Omental fat pad (tissue), 4 donors: ENCODE measurements at places on chromosomes 11 and 22.

DNA sequence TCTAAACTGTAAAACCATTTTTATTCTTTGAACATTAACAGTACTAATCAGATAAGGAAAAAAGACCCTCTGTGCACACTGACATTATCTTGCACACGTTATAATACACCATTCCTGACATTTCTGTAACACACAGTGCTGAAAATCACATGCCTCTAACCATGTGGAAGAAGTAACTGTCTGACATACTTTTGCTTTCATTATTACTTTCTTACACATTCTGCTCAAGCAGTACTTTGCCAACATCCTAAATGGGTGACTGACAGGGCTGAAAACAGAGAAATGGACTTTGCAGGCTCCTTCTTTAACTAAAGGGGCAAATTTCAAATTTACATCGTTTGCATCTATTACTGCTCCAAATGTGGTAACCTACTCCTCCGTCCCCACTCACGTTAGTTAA, 22.8 kb upstream of the TP53AIP1 start:
- DNase-seq, result no peak

- no peak for DNase-seq
Observed at GRCh38 chr11:134178032-134178674, 45.6 kb downstream of the NCAPD3 start.

- DNase-seq, result no peak
Observed at GRCh38 chr22:39731481-39731880, 160.9 kb downstream of the CACNA1I start.

- DNase-seq, result no peak
Observed at GRCh38 chr22:24325105-24325757, 54.6 kb downstream of the SPECC1L start.

- DNase-seq, result no peak
Observed at GRCh38 chr22:38239101-38239761, 33.6 kb downstream of the TMEM184B start.

- no peak for DNase-seq
Observed at GRCh38 chr11:128942817-128943427, at the start of gene TP53AIP1. Gene TP53AIP1, minus strand, starts transcription at chr11:128942871. Its CDS starts 5,053 bp downstream, at chr11:128937818.

DNA sequence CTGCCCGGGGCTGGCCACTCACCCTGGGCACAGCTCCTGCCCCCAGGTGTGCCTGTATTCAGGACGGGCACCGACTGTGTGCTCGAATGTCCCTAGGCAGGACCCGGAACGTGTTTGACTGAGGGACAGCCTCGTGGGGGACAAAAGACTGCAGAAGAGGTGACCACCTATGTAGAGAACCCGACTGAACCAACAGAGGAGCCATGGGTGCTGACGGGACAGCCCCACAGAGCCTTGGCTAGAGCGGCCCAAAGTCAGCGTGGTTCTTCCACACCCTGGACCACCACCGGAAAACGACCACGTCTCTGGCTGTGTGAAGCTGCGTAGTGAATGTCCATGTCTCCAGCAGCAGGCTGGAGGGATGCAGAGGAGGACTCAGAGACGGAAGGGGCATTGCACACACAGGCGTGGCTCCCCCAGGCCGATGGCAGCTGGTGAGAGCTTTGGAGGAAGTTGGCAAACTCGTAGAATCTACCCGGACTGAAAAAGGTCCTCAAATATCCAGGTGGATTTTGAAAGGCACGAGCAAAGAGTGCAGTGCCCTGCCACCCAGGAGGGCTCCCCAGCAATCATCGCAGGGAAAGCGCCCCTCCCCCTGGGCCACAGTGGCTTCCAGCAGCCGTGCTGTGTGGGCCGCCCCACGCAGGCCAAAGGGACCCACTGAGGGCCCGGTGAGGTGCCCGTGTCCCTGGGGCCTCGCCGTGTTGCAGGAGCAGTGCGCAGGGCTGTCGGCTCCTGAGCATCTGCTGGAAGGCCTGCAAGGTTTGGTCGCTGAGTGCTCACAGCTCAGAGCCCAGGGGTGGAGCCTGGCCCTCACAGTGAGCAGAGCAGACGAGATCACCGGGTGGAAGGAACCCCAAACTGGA, 17.5 kb upstream of the MUC5B start:
- DNase-seq, result no peak

DNA sequence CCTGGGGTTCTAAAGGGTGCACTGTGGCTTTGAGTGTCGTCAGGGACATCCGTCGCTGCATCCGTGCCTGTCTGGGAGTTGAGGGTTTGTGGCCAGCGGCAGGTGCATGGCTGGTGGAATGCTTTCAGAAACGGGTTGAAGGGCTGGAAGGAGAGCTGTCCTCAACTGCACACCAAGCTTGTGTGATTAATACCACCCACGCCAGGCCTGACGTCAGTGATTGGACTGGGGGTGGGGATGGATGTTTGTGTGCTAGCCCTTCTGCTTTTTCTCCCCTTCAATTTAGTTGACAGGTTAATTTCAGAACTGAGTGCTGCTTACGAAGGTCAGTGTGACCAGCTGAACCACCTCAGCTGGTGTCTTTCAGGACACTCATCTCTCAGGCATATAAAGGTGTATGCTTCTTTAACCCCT, 3.2 kb upstream of the GAB2 start:
- peak; percentile 79 for DNase-seq

GRCh38 chr11:103944251-103944940, 92.0 kb upstream of the DDI1 start:
- no peak for DNase-seq

GRCh38 chr11:132640952-132641351, 891.3 kb downstream of the OPCML start:
- no peak for DNase-seq

- no peak for DNase-seq
Observed at GRCh38 chr11:121199516-121199915, 93.1 kb upstream of the SC5D start.

DNA sequence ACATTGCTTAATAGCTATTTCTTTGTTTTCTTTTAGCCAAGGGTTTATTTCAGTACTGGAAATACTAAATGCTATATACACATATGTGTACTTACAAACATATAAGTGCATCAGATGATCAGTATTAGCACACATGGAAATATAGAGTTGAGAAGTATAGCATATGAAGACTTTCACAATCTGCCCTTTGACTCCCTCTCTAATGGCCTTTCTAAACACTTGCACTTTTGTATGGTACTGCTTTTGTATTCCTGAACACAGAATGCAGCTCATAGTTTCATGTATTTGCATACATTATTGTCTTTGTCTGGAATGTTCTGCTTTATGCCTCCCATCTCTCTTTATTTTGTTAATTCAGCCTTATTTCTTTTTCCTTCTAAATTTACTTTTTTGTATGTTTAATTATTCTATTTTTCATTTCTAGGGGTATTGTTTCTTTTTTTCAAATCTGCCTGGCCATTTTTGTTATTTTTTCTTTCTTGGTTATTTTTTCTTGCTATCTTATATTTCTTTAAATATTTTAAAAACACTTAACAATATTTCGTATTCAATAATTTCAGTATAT, 28.8 kb downstream of the ACER3 start:
- no peak for DNase-seq

- no peak for DNase-seq
Observed at GRCh38 chr11:909406-909805, 1.2 kb downstream of the CHID1 start.

DNA sequence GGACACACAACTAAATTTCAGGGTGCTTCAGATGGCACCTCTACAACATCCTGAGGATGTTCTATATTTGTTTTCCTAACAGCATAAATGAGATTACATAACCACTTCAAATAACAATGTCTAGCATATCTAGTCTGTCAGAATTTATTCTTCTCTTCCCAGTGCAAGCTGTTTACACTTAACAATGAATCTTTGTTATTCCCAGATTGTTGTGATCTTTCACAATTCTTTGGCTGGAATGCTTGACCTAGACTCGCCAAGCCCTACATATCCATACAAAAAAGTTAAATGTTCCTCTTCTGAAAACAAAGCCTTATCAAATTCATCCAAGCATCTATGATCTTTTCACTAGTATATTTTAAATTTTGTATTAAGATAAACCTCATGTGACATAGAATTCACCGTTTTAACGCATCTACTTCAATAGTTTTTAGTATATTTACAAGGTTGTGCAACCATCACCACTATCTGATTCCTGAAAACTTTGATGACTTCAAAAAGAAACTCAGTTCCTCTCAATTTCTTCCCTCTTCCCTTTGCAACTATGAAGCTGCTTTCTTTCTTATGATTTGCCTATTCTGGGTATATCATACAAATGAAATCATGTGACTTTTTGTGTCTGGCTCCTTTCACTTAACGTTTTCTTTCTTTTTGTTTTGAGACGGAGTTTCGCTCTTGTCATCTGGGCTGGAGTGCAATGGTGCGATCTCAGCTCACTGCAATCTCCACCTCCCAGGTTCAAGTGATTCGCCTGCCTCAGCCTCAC, 61.7 kb upstream of the CHRNA10 start:
- no peak for DNase-seq

- DNase-seq, result no peak
Observed at GRCh38 chr22:50289942-50290630, 17.4 kb downstream of the PLXNB2 start.

- DNase-seq, result no peak
Observed at GRCh38 chr11:111417011-111417765, 38.1 kb upstream of the POU2AF1 start.

- no peak for DNase-seq
Observed at GRCh38 chr11:119091966-119092879, 7.5 kb downstream of the HMBS start.

- DNase-seq, result no peak
Observed at GRCh38 chr11:131998020-131998419, 627.6 kb downstream of the NTM start.

- DNase-seq, result peak; percentile 8
Observed at GRCh38 chr11:2521733-2522630, 77.2 kb downstream of the KCNQ1 start.

GRCh38 chr11:12979928-12980689, 29.0 kb upstream of the RASSF10 start:
- no peak for DNase-seq

- DNase-seq, result no peak
Observed at GRCh38 chr11:119093942-119094815, 7.5 kb downstream of the DPAGT1 start.

GRCh38 chr11:65803797-65804492, 17.1 kb downstream of the OVOL1 start:
- DNase-seq, result no peak

GRCh38 chr11:57403802-57404147, 13.3 kb upstream of the PRG2 start:
- no peak for DNase-seq

DNA sequence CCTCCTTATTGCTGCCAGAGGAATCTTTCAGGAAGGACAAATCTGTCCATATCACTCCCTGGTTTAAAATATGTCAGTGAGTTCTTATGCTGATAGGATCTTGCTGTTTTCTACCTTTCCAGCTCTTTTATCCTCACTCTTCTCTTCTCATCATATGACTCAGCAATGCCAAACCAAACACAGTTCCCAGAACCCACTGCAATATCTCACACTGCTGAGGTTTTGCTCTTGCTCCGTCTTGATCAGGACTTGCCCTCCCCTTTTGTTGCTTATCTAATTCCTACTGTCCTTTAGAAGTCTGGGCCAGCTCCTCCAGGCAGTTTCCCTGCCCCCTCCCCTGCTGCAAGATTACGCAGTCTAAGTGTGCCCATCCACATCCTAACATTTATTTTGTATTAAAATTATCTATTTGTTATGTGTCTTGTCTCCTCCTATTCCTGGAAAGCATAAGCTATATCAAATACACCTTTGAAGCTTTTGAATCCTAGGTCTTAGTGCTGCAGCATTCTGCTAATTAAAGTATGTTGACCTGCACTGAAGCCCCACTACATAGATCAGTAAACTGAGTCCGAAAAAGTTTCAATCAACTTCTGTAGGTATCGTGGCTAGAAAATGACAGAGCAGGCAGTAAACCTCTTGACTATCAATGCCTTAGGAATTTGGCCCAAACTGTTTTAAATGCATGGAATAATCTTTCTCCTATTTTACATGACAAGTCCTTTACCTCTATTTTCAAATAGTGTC, 119.2 kb upstream of the C11orf87 start:
- DNase-seq, result no peak

DNA sequence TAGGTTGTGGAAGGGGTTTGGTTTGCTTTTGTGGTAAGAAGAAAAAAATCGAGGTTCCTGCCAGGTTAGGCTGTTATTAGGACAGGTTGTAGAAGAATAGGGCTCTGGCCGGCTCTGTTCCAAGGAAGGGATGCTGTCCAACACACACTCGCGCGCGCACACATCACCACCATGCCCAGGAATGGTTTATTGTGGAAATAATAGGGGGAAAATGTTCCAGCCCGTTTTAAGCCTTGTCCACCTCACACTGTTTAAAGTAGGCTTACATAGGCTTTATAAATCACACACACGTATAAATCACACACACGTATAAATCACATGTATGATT, 1.2 kb upstream of the ARHGAP20 start:
- no peak for DNase-seq

- no peak for DNase-seq
Observed at GRCh38 chr22:27576413-27576812, 225.1 kb downstream of the MN1 start.

DNA sequence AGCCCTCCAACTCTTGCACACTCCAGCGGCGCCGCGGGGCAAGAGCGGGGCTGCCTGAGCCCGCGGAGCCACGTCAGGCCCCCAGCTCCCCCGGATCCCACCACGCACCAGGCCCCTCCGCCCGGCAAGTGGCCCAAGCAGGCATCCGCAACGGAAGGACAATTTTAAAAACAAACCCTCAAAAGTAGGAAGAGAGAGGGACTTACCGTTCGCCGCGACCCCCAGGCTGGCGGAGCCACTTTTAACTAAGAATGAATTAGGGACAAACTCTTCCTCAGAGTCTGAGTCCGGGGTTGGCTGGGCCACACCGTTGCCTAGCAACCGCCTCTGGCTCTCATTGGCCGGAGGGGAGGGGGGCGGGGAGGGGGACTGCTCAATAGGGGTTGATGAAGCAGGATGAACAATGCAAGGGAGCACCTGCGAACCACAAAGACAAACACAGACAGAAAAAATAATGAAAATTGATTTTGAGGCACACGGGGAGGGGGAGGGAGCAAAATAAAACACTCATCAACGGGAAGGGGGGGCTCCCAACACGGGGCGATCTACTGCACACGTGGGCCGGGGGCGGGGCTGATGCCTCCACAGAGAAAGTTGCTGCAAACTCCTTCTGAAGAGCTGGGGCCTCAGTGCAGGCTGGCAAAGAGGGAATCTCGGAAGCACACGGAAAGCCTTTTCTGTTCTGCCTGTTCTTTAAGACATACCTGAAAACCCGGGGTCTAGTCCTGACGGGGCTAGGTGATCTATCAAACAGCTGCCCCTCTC, 387.5 kb upstream of the NARS2 start:
- no peak for DNase-seq

DNA sequence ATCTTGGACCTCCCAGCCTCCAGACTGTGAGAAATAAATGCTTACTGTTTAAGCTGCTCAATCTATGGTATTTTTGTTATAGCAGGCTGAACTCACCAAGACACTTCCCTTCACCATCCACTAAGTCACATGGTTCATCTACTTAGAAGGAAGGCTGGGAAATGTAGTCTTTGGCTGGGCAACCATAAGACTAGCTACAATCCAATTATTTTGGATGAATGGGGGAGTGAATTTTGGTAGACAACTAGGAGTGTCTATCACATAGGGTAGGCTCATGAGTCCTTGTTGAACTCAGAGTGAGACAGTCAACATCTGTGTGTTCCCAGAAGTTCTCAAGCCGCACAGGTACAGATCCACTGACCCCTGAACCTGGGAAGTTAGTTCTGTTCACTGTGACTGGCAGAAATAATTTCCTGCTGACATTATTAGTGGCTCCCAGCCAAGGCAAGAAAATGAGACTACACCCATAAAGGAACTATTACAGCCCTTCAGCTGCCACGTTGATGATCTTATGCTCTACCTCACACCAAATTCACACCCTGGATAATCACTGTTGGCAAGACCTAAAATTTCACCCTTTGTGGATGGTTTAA, 3.1 kb upstream of the SLC35C1 start:
- no peak for DNase-seq

GRCh38 chr11:69131644-69132300, 24.0 kb upstream of the SMIM38 start:
- peak; percentile 50 for DNase-seq

GRCh38 chr11:2315395-2316168, 13.8 kb downstream of the TSPAN32 start:
- DNase-seq, result peak; percentile 19
